ENCODE measurements at places on chromosomes 2 and 18.

- no peak for DNase-seq
Observed at GRCh38 chr2:129827311-129828090, 152.0 kb upstream of the RAB6C start.

GRCh38 chr2:156349605-156350004 lies 17.1 kb upstream of the NR4A2 start:
- no peak for DNase-seq

GRCh38 chr18:24273596-24273995 lies 124.0 kb downstream of the OSBPL1A start:
- no peak for DNase-seq

- no peak for DNase-seq
Observed at GRCh38 chr2:238203973-238204683, 633 bp upstream of the ILKAP start.

GRCh38 chr18:31143025-31143424 lies 19.6 kb downstream of the DSC1 start:
- DNase-seq: no peak

- DNase-seq: no peak
Observed at GRCh38 chr2:139162456-139162855, 382.3 kb upstream of the NXPH2 start.

- no peak for DNase-seq
Observed at GRCh38 chr2:235955664-235956063, 212.5 kb downstream of the GBX2 start.

- DNase-seq: no peak
Observed at GRCh38 chr2:236052926-236053821, 115.0 kb downstream of the GBX2 start.

Data from cardiac fibroblast (primary cell).